ENCODE measurements at places on chromosomes 1 and 21.

- no peak for DNase-seq
Observed at GRCh38 chr1:1462318-1462966, 9.1 kb upstream of the ATAD3B start.

DNA sequence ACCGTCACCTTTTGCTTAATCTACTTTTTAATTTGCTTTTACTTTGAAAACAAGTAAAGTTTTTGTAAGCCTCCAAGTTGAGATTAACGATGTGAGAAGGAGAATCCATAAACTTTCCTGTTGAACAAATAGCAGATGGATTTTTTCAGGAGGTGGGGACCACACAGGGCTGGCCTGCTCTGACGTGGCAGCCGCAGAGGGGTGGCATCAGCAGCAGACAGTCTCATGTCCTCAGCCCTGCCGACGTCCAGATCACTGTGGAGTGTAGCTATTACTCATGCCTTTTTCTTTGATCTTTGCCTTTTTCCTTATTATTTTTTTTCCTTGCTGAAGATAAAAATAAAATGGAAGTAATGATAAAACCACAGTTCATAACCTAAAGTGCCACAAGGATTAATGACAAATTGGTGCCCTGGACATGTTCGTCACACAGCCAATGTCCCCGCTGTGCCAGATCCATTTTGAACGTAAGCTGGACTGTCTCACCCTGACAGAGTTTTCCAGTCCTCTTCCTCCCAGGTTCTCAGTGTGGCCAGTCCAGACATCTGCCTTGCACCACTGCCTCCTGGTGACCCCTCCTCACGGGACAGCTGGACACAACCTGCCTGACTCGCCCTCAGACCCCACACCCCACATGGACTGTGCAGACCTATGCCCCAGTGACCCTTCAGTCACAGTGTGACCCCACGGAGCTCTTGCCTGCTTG is 15.4 kb upstream of the ZBTB21 start:
- DNase-seq: peak; percentile 50

GRCh38 chr1:224498574-224499170 is 64.1 kb upstream of the WDR26 start:
- DNase-seq: peak; percentile 88

GRCh38 chr1:85850238-85850637 is 142.0 kb upstream of the ZNHIT6 start:
- DNase-seq: peak; percentile 91

DNA sequence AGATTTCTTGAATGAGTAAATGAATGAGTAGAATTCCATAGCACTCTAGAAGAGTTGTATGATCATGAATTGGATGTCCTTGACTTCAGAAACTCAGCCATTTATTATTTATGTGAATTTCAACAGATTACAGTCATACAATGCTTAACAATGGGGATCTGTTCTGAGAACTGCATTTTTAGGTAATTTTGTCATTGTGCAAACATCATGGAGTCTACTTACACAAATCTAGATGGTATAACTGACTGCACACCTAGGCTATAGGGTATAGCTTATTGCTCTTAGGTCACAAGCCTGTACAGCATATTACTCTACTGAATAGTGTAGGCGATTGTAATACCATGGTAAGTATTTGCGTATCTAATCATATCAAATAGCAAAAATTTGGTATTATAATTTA is 59.6 kb downstream of the PRRX1 start:
- no peak for DNase-seq

GRCh38 chr1:201213926-201214325 is 23.3 kb downstream of the IGFN1 start:
- no peak for DNase-seq

DNA sequence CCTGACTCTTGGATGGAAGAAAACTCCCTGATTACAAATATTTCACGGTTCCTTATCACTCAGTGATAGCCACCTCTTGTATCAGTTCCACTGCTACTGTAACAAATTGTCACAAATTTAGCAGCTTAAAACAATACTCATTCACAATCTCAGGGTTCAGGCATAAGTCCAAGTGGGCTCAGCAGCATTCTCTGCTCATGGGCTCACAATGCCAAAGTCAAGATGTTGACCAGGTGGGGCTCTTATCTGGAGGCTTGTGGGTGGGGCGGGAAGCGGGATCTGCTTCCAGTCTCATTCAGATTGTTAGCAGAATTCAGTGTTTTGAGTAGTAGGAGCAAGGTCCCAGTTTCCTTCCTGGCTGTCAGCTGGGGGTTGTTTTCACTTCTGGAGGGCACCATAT is 137.3 kb upstream of the FAM78B start:
- no peak for DNase-seq

- peak; percentile 62 for DNase-seq
Observed at GRCh38 chr1:3695326-3696217, 43.3 kb downstream of the TP73 start.

GRCh38 chr1:110708974-110709440 is 34.3 kb upstream of the KCNA3 start:
- DNase-seq: no peak

DNA sequence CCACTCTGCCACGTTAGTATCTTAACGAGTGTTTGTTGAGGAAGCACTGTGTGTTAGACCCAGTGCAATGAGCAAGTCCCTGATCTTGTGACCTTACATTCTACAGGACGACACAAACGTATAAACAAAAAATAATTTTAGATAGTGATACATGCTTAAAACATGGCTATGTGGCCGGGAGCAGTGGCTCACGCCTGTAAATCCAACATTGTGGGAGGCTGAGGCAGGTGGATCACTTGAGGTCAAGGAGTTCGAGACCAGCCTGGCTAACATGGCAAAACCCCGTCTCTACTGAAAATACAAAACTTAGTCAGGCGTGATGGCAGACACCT is 19.6 kb downstream of the MTX1 start:
- no peak for DNase-seq

- peak; percentile 96 for DNase-seq
Observed at GRCh38 chr1:209652873-209653401, 712 bp upstream of the LAMB3 start.

DNA sequence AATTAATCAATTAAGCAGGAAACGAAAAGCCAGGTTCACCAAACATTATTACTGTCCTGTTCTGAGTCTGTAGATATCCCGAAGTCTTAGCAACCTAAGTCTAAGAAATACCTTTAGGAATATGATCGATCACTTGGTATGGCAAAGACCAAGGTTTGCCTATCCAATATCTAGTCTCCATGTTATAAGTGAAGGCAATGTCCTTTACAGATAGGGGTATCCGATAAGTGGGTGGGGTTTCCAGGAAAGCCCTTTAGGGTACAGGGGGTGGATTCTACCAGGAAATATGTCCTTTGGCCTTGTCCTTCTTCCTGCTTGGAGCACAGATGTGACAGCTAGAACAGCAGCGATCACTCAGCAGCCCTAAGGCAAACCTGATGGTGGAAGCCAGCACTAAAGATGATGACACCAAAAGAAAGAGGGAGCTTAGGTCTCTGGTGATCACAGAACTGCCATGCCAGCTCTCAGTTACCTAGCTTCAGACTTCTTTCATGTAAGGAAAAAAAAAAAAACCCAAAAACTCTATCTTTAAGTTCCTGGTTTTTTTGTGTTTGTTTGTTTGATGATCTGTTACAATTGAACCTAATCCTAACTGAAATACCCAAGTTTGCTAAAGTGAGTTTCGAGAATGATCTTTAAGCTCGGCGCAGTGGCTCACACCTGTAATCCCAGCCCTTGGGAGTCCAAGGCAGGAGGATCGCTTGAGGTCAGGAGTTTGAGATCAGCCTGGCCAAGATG is 40.8 kb downstream of the DSTYK start:
- DNase-seq: no peak

- peak; percentile 93 for DNase-seq
Observed at GRCh38 chr21:43340491-43341377, 86.2 kb downstream of the SIK1 start.

GRCh38 chr1:155389826-155390225 is 69.1 kb downstream of the RUSC1 start:
- no peak for DNase-seq

DNA sequence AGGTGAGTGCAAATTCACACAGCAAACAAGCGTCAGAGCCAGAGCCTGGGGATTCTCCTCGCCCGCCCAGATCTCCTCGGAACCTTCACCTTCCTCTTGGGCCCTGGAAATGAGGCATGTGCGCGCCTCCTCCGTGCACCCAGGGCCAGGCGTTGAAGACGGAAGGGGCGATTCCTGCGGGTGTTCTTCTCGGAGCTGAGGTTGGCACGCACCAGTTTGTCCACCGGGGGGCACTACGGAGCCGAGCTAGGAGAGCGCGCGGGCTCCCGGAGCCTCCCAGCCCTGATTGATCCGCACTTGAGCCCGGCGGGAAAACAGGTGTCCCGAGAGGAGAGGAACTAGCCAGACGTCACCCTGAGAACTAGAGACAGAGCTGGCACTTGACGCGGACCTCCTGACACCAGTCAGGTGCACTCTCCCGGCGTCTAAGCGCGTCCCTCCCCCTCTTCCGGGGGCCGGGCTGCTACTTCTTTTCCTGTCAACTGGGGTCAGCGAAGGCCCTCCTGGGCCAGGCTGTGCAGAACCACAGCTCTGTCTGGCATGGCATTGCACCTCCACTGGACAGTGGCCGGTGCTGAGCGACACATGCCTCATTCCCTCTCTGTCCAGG is 18.3 kb upstream of the SERINC2 start:
- DNase-seq: peak; percentile 88

DNA sequence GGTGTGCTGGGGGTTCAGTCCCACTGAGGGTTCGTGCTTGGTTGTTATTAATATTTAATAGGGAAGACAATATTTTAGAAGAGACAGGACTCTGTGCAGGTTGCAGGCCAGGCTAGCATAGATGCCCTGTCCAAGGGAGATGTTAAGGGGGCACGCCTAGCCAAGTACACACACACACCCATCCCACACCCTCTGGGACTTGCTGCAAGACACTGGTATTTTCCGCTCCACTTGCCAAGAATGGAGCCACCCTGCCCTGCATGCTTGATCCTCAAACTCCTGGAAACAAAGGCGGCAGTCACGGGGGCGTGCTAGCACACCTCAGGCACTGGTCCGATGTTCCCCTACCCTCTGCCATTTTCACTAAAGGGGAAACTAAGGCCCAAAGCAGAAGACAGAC is 99.1 kb downstream of the MRPL37 start:
- DNase-seq: no peak

- DNase-seq: peak; percentile 80
Observed at GRCh38 chr1:84156210-84156621, 12.1 kb downstream of the PRKACB start.

GRCh38 chr1:204870160-204870912 is at the start of gene NFASC:
Gene NFASC (plus strand): TSS chr1:204870862. CDS start chr1:204944316, 73,454 bp downstream.
- peak; percentile 50 for DNase-seq

DNA sequence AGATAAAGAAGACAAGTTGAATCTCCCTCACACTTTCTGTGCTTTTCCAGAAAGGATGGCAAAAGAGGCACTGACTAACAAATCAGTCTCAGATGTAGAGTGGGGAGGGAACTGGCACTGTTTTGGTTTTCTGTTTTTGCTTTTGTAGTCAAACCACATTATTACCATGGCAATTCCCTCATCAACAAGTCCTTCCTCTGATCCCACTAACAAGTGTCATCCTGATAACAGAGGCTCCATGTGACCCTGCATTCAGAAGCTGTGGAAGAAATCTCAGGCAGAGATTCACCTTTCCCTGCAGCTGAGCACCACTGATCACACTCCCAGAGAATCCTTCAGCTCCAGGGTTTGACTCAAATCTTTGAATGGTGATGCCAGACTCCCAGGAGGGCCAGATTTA is 203.4 kb downstream of the TNR start:
- no peak for DNase-seq

DNA sequence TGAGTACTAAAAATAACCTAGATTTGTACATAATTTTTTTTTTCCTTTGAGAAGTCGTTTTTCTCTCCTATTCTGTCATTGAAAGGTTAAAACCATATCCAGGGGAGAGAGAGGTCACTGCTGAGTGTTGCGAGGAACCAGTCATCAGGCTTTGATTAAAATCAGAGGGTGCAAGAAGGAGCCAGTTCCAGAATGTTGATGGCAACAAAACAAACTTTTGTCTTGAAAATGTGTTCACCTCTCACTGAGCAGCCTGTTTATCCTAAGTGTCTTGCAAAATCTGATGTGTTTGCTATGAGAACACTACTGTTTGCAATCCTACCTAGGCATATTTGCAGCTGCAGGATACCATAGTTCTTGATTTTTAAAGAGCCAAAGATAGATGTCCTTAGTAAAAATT is 25.9 kb downstream of the PTGFR start:
- no peak for DNase-seq

- DNase-seq: no peak
Observed at GRCh38 chr1:161158316-161159010, 837 bp upstream of the USP21 start.

GRCh38 chr1:230371923-230372703 is 54.0 kb downstream of the PGBD5 start:
- DNase-seq: no peak

DNA sequence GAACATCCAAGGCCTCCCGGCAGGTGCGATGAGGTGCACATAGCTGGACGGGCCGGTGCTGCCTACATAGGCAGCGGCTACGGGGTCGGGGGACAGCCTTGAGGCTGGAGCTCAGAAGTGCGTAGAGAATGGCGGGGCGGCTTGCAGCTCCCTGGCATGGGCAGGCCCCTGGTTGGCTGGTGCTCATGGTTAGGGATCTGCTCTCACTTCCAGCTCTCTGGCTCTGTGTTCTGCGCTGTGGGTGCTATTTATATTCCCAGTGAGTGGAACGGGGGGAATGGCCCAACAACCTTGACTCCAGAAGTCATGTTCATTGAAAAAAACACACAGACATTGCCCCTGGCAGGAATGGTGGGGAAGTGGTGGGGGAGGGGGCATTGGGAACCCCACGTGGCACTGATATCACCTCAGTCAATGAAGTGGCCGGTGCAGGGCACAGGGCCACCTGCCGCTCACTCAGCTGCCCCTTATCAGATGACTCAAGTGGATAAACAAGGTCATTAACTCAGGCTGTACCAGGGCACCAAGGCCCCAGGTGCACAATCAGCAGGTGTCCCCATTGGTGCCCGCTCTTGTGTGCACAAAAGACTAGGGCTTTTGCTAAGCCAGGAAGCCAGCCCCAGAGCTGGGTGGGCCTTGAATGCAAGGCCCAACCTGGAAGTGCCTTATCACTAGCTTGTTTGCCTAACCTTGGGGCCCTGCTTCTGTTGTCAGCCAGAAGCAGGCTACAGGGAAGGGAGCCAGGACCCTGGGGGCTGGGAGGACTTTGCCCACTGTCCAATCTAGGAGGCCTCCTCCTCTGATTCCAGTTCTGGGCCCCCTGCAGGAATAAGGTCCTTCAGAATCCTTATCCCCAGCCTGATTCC is at the start of gene NR0B2:
Gene NR0B2, minus strand, starts transcription at position 222 of the 866 bp plus-strand sequence. Its CDS starts 35 bp downstream, at position 187.
- no peak for DNase-seq

DNA sequence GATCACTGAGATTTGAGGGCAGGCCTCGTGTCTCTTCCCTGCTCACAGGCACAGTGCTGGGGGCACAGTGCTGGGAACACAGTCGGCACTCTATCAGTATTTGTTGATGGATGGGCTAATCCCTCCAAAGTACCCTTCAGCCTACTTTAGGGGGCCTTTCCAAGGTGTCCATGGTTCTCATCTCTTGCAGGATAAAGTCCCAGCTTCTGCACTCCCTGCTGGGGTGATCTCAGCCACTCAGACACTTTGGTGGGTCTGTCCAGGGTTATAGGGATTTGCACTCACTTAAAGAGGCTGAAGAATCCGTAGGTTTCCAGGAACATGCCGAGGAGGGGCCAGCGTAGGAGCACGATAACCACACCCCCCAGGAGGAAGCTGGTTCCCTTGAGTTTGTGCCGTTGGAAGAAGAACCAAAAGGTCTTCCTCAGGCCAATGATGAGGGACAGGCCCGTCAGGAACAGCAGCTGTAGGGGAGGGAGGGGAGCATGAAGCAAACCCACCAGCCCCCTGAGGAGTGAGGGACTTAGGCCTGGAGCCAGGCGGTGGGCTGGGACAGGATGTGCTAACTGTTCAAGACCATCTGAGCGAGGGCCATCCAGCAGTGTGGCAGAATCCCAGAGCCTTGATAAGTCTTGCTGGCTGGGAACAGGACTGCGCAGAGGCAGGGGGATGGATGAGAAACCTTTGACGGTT is 5.2 kb upstream of the KISS1 start:
- no peak for DNase-seq
